ENCODE measurements at places on chromosomes 16 and 17.

DNA sequence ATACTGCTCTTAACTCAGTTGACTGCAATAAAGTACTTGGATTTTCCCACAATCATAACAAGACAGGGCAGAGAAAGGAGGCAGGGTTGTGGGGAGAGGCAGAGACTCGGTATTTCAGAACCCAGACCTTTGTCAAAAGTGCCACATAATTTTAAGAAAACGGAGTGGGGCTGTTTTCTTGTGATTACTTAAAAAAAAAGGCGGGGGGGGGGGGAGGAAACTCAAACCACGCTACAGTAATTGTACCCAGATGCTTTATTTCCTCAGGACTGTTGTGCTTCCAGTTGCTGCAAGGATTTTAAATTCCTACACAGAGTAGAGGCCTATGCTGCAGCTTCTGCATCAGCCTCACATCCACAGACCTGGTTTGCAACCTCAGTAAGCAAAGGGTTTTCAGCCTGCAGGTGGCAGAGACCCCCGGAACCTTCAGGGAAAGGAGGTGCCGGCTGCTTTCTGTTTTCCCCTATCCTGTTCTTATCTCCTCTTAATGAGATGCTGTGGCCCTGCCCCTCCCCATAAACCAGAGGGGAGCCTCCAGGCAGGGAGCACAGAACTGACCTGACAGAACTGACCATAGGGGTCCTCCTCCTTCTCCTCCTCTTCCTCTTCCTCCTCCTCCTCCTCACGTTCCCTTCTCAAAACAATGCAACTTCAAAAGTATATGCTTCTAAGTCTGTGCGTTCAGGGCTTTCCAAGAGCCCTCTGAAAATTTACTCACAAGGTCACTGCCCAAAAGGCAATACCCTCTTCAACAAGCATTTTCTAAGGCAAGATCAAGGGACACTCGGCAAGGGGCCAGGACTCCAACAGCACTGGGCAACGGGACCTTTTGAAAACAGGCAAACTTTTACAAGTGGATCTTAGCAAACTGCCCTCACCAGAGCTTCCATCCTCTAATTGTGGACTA is 7.5 kb downstream of the AXIN2 start:
- no peak for DNase-seq

DNA sequence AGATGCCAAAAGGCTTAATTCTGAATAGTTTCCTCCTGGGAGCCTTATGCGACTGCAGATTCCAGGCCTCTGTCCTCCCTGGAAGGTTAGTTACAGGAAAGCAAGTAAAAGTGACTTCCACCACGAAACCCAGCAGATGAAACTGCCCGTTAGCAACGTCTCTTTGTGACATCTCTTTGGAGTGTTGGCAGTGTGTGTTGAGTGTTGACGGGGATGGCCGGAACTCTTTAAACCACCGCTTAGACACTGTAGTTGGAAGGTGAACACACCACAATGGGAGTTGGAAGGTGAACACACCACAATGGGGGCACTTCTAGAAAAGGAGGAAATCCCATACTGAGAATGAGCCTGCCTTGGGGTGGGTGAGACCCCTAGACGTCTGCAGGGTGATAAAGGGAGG is 858 bp downstream of the SKAP1 start:
- DNase-seq = no peak

DNA sequence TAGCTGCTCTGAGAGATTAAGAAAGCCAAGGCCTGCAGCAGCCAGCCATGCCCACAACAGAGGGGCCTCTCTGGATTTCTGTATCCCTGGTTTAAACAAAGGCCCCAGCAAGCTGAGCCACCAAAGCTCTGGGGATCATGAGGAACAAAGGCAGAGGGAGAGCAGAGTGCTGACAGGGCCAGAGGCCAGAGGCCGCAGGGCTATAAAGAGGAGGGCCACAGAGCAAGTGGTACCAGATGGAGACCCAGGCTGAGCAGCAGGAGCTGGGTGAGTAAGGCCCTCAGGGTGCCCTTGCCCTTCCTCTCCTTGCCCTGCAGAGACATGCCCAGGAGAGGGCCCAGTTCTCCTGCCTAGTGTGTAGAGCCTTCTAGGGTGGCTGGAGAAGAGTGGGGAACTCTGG is at the start of gene CRYBA1:
CRYBA1 (plus strand) TSS at position 232 of the 400 bp plus-strand sequence; CDS start at position 237, 5 bp downstream.
- no peak for DNase-seq

- DNase-seq = no peak
These were observed 22.9 kb downstream of the PIK3R6 start for GRCh38 chr17:8844229-8845218.

- DNase-seq = no peak
These were observed 2.2 kb downstream of the C16orf95 start for GRCh38 chr16:87314990-87315420.

GRCh38 chr17:7315570-7316235 is 543 bp upstream of the GPS2 start:
- no peak for DNase-seq

GRCh38 chr16:46801428-46802049 is 29.4 kb downstream of the C16orf87 start:
- DNase-seq = no peak

GRCh38 chr16:46715769-46716305 is 26.4 kb downstream of the ORC6 start:
- DNase-seq = no peak

DNA sequence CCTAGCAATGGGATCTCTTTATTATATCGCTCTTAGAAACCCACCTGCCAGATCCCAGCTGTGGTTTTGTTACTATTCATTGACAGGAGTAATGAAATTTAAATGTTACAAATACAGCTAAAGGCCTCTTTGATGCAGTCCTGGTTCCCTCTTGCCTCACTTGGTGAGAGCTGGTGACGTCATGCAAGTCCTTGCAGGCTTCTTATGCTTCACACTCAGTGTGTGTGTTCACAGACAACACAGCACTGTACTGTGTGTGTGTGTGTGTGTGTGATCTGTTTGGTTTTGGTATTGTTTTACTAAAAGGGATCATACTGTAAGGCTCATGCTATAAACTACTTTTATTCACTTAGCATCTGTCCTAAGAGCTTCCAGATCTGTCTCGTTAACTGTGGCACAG is 75.0 kb downstream of the USP22 start:
- no peak for DNase-seq

DNA sequence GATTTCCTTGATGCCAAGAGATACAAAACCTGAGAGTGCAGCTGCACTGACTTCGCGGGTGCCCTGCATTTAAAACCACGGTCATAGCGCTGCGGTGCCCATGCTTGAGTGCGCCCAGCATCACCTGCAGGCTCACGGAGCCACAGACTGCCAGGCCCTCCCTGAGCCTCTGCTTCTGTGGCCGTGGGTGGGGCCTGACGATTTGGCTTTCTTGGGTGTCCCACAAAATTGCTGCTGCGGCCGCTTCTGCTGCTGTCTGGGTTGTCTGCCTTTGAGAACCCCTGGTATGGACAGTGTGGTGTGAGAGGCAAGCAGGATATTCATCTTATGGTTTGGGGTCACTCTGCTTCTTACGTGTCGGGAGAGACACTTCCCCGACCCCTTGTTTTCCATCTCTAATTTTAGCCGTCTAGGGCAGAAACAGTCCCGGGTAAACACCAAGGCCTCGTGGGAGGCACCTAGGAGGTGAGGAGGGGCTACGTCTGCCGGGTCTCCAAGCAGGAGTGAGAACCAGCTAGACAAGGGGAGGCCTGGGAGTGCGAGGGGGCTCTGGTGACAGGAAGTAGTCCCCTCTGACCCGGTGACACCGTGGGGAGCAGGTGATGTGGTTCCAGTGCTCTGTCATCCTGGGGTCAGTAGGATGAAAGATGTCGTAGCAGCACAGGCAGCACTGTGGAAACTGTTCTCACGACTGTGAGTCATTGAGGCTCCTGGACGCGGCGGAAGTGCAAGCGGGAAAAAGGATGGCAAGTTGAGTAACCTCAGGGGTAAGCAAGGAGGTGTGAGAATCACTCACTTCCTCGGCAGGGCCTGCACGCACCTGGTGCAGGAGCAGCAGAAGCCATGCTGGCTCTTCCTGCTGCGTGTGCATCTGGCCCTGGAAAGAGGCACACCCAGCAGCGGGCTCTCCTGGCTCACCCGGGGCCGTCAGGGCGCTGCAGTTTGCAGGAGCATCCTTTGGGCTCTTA is 176.3 kb downstream of the RPTOR start:
- peak; percentile 33 for DNase-seq

Data from activated CD4-positive, alpha-beta T cell treated with anti-CD3 and anti-CD28 coated beads, Interleukin-2, amount 50 U/mL, for 24 hours (primary cell).